ENCODE measurements at places on chromosomes 4 and X.

DNA sequence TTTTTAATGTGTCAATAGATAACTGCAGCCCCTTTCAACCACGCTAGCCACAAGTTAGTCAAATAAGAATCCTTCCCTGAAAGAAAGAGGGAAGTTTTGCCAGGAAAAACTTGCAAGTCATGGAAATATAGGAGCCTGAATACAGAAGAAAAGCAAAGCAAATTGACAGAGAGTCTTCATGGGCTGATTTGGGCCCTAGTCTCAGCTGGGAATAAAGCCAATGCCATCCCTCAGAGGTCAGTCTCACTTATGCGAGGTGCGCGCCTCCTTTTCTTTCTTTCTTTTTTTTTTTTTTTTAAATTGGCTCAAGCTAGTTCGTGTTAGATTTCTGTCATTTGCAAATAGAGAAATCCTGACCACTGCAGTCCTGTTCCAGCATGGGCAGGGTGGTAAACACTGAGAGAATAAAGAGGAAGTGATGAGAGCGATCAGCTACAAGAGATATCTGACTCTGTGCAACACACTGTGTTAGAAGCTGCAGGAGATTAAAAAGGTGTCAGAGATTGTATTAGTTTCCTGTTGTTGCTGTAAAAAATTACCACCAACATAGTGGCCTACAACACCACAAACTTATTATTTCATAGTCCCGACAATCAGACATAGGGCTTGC is 299.7 kb downstream of the LDB2 start:
- no peak for DNase-seq

DNA sequence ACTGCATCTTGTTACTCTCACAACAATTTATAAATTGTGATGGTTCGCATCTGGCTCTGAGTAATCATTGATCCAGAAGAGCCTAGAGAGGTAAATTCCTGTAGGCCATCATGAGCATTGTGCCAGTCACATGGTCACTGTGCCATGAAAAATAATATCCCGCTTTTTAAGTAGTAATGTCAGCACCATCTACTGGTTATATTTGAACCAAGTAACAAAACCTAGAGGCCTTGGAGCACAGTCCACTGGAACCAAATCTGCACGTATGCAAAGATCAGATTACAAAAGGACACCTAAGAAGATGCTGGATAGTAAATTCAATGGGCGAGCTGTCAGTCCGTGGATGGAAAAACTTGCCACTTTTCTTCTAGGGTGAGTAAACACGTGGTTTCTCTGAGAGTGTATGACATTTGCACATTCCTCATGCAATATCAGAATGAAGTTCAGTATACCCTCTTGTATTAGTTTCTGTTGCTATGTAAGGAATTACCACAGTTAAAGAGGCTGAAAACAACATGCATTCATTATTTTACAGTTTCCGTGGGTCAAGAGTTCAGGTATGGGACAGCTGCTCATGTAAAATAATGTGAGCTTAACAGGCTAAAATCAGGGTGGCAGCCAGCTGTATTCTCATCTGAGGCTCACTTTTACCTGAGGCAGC is 26.8 kb downstream of the FAM114A1 start:
- no peak for DNase-seq

DNA sequence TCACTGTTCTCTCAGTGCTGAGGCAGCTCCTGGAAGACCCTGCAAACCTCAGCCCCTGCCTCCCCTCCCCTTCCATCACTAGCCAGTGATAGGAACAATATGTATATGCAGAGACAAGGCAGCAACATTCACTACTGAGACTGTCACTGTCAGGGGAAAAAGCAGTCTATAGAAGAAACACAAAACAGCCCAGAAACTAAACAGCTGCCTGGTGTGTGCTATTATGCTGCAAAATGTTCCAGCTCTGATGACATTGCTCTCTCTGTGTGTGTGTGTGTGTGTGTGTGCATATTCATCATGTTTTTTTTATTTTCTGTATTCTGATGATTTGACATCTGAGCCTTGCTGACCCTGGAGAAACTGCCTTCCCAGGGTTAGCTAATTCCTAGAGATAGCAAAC is 147.2 kb downstream of the SPATA18 start:
- no peak for DNase-seq

GRCh38 chrX:144730471-144730870 is 516.8 kb upstream of the SPANXN1 start:
- DNase-seq: no peak

All from stimulated activated CD8-positive, alpha-beta memory T cell treated with anti-CD3 and anti-CD28 coated beads, Interleukin-2, amount 100 ng/mL, for 1 hour (primary cell).